ENCODE measurements at places on chromosomes 3 and 15.

DNA sequence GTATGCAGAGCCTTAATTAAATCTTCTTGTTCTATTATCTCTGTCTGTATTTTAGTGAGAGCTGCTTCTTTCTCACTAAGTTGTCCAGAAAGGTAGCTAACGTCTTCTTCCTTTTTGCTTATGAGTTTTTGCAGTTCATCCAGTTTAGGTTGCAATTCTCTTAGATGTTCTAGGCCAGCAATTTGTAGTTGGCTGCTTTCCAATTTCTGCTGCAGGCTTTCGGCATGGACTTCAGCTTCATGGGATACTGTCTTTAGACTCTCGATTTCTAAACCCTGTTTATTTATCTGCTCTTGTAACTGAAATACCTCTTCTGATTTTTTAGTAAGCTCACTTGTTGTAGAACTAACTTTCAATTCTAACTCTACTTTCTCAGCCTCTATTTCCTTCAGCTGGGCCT lies 35.5 kb upstream of the HCLS1 start:
- no peak for DNase-seq

- no peak for DNase-seq
These were observed 143.5 kb downstream of the PDE8A start for GRCh38 chr15:85125056-85125661.

- DNase-seq, result no peak
These were observed 37.3 kb downstream of the TMOD3 start for GRCh38 chr15:51866751-51867150.

DNA sequence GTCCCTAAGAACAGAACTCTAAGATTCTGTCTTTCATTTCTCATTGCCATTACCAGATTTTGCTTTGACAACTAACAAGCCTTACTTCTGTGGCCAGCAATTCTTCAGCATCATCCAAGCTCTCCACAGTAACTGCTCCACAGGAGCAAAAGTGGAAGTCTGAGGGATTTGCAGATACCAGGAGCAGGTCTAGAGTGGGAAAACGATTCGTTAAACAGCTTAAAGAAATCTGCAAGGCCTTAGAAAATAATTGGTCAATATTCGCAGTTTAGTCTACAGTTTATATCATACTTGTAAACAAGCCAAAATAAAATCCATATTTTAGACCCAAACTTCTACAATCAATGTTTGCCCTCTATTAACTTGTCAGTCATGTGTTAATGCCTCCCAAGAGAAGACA lies 24.1 kb downstream of the MYH15 start:
- DNase-seq, result no peak

DNA sequence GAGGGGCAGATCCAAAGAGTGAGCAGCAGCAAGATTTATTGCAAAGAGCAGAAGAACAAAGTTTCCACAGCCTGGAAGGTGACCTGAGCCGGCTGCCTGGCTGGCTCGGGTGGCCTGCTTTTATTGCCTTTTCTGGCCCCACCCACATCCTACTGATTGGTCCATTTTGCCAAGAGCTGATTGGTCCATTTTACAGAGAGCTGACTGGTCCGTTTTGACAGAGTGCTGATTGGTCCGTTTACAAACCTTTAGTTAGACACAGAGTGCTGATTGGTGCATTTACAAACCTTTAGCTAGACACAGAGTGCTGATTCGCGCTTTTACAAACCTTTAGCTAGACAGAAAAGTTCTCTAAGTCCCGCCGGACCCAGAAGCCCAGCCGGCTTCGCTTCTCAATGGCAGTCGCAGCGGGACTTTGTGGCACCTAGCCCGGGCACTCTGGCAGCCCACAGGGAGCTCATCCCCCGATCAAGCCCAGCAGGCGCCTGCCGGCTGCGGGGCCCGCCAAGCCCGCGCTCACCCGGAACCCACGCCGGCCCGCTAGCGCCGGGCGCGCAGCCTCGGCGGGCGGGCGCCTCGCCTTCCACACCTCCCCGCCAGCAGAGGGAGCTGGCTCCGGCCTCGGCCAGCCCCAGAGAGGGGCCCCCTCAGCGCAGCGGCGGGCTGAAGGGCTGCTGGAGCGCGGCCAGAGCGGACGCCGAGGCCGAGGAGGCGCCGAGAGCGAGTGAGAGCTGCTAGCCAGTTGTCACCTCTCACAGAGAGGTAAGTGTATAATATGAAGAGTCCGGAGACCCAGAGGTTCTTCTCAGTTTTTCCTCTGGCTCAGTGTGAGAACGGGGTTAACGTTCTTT lies 339.2 kb downstream of the CHL1 start:
- DNase-seq, result no peak

GRCh38 chr3:129245141-129245540 lies 4.3 kb upstream of the COPG1 start:
- no peak for DNase-seq

GRCh38 chr3:46243560-46243959 lies 1.3 kb downstream of the CCR3 start:
- DNase-seq, result no peak

- no peak for DNase-seq
These were observed 16.8 kb upstream of the SRP14 start for GRCh38 chr15:40055576-40056293.

- no peak for DNase-seq
These were observed 92.4 kb downstream of the GHSR start for GRCh38 chr3:172355836-172356235.

DNA sequence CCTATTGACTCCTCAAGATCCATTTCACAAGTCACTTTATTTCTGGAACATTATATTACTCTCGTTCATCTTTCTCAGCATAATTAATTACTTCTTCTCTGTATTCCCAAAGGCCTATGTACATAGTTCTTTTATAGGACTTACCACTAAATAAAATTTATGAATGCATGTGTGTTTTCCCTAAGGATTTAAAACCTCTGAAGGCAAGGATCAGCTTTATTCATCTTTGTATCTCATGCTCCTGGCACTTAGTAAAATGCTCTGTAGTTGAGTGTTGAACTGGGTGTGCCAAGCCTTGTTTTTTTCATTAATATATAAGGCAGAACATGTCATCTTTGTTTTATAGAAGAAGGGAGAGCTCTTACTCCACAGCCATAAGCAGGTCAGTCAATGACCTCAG lies 194.1 kb upstream of the ZPLD1 start:
- no peak for DNase-seq

- no peak for DNase-seq
These were observed 103.1 kb upstream of the CFAP20DC start for GRCh38 chr3:59152943-59153342.

Data from CD8-positive, alpha-beta T cell (primary cell).